Glomerular endothelial cell (primary cell): ENCODE measurements at places on chromosomes 3 and 15. TPM values are rescaled to one million over a fixed set of nuclear protein-coding genes. Genes with fewer than 3 reads are reported as not detected.

MRPL47 gene
- 28.1 and 33.9 TPM in 2 replicates for total RNA-seq

LRRN1 gene
- total RNA-seq, result 0.15 TPM in 1 of 2 replicates, not detected in the other

GRCh38 chr15:87682527-87682926 lies 574.0 kb downstream of the NTRK3 start:
- DNase-seq, result no peak

DNA sequence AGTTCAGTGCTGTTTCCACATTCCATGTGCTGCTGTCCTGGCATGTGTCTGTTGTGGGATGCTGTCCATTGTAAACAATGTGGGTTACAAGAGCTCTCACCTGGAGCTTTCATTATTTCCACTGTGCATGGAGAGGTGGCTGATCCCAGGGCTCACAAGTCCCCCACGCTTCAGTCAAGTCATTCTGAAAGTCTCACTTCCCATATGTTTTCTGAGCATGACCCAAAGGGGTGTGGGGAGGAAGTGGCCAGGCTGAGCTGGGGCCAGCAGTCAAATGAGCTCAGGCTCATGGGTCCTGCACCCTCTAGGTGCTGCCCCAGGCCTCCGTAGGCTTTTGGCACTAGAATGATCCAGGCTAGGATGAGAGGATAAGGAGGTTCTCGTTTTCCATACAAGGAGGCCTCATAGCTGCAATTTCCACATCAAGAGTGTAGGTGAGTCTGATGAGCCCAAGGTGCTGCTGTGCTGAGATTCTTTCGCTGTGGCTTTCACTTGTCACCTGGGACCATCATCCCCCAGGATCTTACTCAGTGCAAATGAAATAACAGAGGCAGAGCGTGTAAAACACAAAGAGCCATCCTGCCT lies 22.0 kb downstream of the STARD5 start:
- no peak for DNase-seq

- no peak for DNase-seq
Observed at GRCh38 chr3:16439848-16440708, 73.4 kb downstream of the RFTN1 start.

CD200R1 gene
- not detected in 2 replicates for total RNA-seq

- DNase-seq, result no peak
Observed at GRCh38 chr15:78167227-78167888, 18.2 kb downstream of the IDH3A start.

- no peak for DNase-seq
Observed at GRCh38 chr3:169998668-169999131, 32.1 kb downstream of the SEC62 start.

GRCh38 chr3:182814419-182815062 lies 21.2 kb downstream of the ATP11B start:
- no peak for DNase-seq
